8988T (cell line): ENCODE measurements at places on chromosomes 7 and 10.

GRCh38 chr10:79047875-79048638 is 20.7 kb upstream of the ZMIZ1 start:
- no peak for DNase-seq

DNA sequence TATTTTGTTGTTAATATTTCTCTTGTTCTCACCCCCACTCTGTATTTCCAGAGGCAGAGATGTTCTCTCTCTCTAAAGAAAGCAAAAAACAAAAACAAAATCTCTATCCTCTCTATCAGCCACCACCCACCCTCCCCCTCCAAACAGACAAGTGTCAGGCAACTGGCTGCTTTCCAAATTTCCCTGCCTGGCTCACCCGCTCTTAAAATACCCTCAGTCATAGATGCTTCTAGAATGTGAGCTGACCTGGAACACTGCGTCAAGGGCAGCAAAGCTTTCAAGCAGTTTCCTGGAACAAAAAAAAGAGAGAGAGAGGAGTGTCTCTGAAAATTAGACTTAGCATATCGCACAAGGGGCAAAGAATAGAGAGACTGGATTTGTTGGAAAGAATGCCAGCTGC is 341.0 kb upstream of the ZMIZ1 start:
- DNase-seq = no peak

- no peak for DNase-seq
Measured at GRCh38 chr7:157627646-157628045, 290.8 kb downstream of the DNAJB6 start.

- DNase-seq = no peak
Measured at GRCh38 chr7:75840029-75840428, 26.4 kb upstream of the CCL24 start.

GRCh38 chr7:135768467-135768866 is 19.9 kb upstream of the FAM180A start:
- no peak for DNase-seq

GRCh38 chr10:114278140-114278883 is 39.3 kb downstream of the VWA2 start:
- no peak for DNase-seq

GRCh38 chr7:1440620-1441019 is 18.6 kb downstream of the MICALL2 start:
- DNase-seq = no peak

DNA sequence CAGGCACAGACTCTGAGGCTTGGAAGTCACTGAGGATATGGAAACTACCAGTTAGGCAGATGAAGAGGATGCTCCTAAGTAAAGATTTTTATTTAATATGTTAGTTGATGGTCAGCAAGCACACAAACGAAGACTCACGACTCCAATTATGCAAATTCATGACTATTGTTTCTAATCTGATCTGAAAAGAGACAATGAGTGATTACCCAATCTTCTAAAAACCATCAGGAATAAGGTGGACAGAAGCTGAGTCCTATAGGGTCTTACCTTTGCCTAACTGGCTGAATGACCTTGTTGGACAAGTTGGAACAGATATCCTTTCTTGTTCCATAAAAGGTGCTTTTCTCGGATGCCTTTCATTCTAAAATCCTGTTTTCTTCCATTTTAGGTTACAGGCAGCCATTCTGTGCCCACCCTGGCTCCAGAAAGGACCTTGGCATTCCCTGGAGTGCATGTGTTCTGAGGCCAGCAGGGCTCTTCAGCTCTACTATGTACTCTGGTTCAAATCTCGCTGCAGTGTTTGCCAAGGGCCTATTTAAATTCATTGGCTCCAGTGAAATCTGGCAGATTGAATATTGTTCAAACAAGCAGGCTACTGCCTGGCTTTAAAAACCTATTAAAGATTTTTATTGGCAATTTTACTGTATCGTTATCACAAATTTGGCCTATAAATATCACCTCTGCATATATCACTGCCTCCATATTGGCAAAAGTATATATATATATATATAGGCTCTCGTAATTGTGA is 77.5 kb downstream of the SLC25A13 start:
- DNase-seq = no peak

- DNase-seq = no peak
Measured at GRCh38 chr10:20087353-20087752, 271.1 kb downstream of the PLXDC2 start.

GRCh38 chr10:16989826-16990293 is 139.8 kb downstream of the CUBN start:
- no peak for DNase-seq

- DNase-seq = no peak
Measured at GRCh38 chr7:101733713-101734475, 83.5 kb upstream of the CUX1 start.

- no peak for DNase-seq
Measured at GRCh38 chr10:125258676-125259075, 98.3 kb upstream of the CTBP2 start.

GRCh38 chr7:96388166-96388565 is 66.3 kb upstream of the SLC25A13 start:
- no peak for DNase-seq

GRCh38 chr7:96784597-96784996 is 75.0 kb upstream of the SEM1 start:
- no peak for DNase-seq

DNA sequence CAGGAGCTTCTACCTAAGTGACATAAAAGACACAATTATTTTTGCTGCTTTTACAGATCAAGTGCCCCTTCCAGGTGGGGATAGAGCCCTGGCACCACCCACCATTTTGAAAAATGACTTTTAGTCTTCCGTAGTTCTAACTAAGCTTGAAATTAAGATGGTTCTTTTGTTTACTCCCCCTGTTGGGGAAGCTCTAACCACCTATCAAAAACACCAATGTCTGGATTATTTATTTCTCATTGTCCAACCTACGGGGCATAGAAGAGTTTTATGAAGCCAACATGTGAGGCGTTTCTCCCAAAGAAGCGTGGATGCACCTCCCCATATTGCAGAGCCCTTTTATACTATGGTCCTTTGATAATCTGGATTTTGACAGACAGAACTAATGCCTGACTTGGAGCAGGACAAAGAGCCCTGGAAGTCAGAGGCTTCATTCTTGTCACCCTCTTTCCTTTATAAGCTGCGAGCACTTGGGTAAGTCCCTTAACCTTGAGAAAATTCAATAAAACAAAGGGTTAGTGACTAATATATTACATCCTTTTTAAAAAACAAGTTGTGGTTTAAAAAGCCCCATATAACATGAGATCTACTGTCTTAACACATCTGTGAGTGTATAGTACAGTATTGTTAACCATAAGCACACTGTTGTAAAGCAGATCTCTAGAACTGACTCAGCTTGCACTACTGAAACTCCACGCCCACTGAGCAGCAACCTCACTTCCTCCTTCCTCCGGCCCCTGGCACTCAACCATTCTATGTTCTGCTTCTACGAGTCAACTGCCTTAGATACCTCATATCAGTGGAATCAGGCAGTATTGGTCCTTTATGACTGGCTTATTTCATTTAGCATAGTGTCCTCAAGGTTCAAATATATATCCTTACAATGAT is 67.5 kb downstream of the ATXN7L1 start:
- no peak for DNase-seq

DNA sequence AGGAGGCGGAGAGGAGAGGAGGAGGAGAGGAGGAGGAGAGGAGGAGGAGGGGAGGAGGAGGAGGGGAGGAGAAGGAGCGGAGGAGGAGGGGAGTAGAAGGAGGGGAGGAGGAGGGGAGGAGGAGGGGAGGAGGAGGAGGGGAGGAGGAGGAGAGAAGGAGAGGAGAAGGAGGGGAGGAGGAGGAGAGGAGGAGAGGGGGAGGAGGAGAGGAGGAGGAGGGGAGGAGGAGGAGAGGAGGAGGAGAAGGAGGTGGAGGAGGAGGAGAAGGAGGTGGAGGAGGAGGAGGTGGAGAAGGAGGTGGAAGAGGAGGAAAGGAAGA is 15.5 kb upstream of the CRCP start:
- DNase-seq = no peak

DNA sequence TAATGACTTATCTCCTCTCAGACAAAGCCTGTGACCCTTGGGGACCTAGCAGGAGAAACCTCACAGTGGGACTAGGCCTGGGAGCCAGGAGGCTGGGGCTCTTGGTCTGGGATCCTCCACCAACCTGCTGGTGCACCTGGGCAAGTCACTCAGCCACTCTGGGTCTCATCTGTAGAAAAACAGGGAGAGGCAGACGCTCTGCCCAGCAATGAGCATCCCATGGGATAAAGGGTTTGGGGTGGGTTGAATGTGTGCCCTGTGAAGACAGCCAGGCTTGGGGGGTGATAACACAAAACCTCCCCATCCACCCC is 81.6 kb downstream of the ZMIZ1 start:
- DNase-seq = no peak

- no peak for DNase-seq
Measured at GRCh38 chr7:11833431-11833830, 1.4 kb upstream of the THSD7A start.

DNA sequence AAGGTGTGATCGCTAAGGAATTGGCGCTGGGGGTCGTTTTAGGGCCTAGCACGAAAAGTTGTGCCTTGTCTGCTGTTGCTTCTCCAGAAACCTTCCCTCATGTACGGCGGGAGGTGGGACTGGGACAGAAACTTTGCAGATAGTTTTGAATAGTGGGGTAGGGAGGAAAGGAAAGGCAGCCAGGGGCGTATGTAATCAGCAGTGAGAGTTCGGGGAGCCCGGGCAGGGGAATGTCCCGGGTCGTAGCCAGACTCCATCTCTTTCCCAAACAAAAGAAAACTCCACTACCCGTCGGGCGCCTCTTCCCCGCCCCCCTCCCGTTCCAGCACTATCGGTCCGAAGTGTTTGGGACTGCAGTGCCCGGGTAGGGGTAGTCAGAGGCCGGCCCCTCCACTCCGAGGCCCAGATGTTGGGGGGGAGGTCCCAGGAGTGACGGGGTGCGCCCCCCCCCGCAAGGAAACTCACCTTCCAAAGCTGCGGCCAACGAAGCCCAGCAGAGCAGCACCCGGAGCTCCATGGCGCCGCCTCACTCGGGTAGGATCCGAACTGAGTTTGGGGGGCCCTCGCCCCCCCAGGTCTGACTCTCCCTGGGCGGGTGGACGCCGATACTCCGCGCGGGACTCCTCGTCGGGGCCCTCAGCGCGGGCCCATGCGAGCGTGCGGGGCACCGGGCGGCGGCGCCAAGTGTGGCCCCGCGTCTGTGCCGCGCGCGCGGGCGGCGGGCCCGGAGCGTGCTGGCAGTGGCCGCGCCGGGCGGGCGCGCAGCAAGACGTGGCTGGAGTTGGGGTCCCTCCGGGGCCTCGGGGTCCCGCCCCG is 601 bp downstream of the EPHB4 start:
- no peak for DNase-seq

- DNase-seq = no peak
Measured at GRCh38 chr10:128258421-128258976, 132.3 kb upstream of the MKI67 start.

- no peak for DNase-seq
Measured at GRCh38 chr7:87234949-87235348, 15.4 kb upstream of the TMEM243 start.

- DNase-seq = no peak
Measured at GRCh38 chr10:95360122-95360714, 69.4 kb upstream of the PDLIM1 start.

- no peak for DNase-seq
Measured at GRCh38 chr7:74657692-74658177, at the start of gene GTF2I. GTF2I (plus strand) TSS chr7:74657718; CDS start chr7:74689129, 31,411 bp downstream.

- no peak for DNase-seq
Measured at GRCh38 chr10:123474700-123475099, 191.5 kb upstream of the GPR26 start.
